ENCODE measurements at places on chromosomes 11 and 22.
A peak's percentile ranks its signal among the peaks of the same experiment; 100 is the strongest.

DNA sequence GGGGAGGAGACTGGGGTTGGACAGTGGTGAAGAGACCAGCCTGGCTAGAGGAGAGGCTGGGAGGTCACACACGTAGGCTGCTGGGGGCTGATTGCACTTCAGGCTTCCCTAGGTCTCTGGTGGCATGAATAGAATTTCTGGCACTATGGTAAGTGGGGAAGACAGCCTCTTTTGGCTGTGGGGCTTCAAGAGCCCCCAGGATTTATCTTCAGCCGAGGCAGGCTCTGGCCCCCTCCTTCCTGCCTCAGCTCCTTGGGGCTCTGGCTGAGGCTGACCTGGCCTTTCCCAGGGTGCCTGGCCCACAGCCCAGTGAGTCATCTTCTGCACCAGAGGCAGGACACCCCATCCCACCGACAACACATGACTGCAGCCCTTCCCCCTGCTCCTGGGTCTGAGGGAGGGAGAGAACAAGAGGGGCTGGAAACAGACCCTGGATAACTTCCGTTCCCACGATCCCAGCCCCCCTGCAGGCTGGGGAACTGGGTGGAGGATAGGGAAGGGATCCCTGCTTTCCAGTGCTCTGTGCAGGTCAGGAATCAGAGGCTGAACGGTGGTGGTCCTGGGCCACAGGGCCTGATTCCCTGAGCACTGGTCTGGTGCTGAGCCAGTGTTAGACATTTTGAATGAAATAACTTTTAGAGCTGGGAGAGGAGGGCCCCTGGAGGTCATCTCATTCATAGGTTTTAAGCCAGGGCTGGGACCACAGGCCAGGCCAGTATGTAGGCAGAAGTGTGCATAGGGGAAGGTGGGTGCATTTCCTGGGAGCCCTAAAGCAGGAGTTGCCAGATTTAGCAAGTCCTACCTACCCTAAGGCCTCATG is 26.5 kb downstream of the ARHGEF17 start:
- DNase-seq: no peak

- DNase-seq: no peak
These were observed 13.6 kb downstream of the DGKZ start for GRCh38 chr11:46360878-46361277.

DNA sequence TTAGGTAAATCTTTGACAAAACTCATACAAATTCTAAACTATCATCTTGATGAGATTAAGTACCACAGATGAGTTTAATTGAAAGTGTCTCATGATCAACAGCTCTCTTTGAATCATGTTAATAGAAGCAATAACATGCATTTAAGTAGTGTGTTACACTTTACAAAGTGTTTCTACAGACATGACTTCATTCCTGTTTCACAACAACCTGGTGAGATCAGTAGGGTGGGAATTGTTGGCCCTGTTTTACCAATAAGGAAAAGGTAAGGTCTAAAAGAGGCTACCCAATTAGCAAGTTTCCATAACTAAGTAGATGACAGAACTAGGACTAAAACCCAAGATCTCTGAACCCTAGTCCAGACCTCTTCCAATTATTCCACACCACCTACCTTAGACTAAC is 12.7 kb upstream of the PRSS23 start:
- DNase-seq: no peak

- no peak for DNase-seq
These were observed 10.2 kb downstream of the PHF5A start for GRCh38 chr22:41458161-41458728.

- no peak for DNase-seq
These were observed 43.8 kb downstream of the CEP164 start for GRCh38 chr11:117371453-117371852.

- no peak for DNase-seq
These were observed 2.9 kb downstream of the OR51V1 start for GRCh38 chr11:5197536-5197935.

DNA sequence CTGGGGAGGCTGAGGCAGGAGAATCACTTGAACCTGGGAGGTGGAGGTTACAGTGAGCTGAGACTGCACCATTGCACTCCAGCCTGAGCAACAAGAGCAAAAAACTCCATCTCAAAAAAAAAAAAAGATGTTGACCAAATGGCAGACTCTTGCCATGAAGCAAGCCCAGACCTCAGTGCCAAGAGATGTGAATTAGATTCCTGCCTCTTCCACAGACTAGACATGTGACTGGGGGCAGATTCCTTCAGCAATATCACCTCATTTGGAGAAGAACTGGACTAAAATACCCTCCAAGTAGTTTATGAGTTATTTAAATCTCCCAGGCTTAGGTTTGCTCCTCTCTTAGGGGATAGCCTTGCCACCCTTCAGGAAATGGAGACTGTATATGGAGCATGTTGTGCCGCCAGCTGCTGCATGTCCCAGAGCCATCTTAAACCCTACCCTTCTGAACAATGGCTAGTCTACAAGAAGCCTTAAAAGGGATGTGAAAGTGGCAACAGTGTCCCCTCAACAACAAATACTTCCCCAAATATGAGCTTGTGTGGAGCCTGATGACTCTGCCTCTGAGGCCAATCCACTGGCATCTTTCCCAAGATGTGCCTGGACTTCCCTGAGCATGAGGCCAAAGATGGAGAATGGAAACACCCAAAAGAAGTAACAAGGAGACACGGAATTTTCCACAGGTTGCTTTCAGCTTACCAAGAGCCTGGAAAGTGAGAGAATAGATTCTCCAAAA is 763 bp upstream of the MS4A7 start:
- DNase-seq: no peak

DNA sequence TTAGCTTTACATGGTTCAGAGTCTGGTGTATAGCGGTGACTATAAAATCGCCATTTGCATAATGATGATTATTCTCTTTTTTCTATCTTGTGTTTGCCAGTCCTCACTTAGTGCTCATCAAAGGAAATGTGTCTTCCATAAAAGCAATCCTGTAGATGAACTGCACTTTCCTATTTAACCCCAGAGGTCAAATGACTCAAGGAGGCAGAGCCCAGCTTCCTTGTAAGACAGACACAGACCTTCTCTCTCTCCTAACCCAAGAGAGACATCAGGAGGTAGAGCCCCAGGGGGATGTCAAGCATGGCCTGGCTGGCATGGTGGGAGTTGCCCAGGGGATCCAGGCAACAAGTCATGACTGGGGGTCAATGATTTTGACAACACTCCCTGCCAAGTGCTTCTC is 46.9 kb upstream of the CRTAM start:
- DNase-seq: no peak

DNA sequence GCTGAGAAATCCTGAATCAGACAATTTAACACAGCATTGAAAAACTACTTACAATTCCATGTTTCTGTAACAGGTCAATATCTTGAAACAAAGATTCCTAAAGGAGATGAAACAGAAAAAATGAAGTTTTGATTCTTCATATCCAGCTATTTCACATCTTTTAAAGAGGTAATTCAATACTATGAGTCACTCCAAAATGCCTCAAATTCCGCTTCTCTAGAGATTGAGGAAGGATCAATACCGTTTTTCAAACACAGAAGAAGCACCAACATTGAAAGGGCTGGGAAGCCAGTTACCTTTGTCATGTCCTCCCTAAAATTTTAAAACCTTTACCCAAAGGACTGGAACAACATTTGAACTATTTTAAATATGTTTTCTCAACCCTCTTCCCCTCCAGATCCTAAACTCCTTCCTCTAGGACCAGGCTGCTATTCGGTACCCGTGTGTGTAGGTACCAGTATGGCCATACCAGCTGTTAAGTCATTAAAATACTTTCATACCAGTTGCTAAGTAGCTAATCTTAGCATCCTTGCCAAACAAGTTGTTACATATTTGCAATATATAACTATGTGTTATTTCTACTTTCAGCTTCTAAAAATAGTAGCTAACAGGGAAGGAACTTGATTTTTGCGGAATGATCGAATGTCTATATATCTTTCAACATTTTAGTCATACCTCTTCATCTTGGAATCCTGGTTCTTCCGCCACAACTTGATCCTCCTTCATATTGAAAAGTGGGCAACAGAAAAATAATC is 2.3 kb downstream of the DMC1 start:
- DNase-seq: no peak

DNA sequence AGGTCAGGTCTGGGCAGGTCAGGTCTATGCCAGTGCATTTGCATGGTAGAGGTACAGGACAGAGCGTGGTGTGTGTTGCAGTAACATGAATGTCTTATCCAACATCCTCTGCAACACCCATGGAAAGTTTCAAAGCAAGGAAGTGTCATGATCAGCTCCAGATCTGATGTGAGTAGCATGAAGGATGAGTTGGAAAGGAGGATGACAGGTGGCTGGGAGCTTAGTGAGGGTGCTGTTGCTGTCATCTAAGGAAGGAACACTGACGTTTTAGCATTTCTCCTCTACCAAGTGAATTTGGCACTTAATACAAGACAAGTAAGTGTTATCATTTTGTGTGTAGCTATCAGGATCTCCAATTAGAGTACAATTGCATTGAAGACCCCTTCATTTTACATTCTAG is 65.1 kb downstream of the GRK3 start:
- no peak for DNase-seq

GRCh38 chr22:49147617-49148175 is 680.0 kb downstream of the BRD1 start:
- no peak for DNase-seq

- DNase-seq: no peak
These were observed 17.8 kb downstream of the SART1 start for GRCh38 chr11:65979261-65979759.

DNA sequence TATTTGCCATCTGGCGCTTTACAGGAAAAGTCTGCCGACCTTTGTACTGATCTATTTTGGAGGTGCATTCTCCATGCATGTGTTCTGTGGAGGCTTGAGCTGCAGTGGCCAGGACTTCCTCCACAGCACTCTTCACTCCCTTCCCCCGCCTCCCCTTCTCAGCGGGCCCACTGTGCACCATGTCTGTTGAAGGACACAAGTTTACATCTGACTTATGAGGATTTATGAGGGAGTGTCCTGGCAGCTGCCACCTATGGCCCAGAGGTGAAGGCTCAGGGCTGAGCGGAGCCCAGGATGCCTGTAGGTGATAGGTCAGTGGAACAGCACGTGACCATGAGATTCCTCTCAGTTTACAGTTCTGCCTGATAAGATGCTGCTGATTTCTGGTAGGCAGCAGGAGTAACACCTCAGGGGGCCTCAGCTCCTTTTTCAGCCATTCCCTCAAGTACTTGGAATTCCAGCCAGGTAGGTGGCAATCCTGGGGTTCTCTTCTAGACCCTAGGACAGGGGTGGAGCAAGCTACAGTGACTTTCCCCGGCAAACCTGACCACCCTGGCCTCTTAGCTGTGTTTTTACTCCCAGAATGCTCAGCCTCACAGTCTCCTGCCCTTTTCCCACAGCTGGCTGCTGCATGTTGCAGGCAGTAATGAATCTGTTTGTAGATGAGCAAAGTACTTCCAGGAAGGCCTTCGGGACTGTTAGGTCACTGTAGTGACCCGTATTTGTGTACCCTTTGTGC is 59.9 kb downstream of the PPFIBP2 start:
- peak; percentile 25 for DNase-seq

GRCh38 chr11:57230791-57231538 is 6.1 kb downstream of the APLNR start:
- DNase-seq: peak; percentile 41

- peak; percentile 95 for DNase-seq
These were observed at the start of gene ATF4 for GRCh38 chr22:39520226-39521105. Gene ATF4, plus strand, starts transcription at chr22:39520562. Its CDS starts 884 bp downstream, at chr22:39521446.

- DNase-seq: peak; percentile 69
These were observed 78.0 kb downstream of the CNTN5 start for GRCh38 chr11:99098751-99099150.

- no peak for DNase-seq
These were observed 100.6 kb upstream of the HSD17B12 start for GRCh38 chr11:43579919-43580276.

DNA sequence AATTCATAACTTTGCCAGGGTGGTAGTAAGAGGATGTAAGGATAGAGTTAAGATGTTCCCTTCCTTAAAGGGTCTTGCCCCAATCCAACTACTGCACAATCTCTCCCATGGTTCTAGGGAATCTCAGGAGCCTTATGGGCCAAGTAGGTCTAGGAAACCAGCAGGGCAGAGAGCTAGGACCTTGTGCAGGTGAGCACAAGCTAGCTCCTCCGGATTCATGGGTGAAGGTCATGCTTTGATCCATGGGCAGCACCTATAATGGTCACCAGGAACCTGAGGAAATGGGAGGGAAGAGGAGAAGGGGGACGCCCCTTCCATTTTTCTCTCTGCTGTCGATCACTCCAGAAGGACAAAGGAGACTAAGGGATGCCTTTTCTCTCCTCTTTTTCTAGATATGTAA is 16.8 kb downstream of the KCNJ11 start:
- no peak for DNase-seq

DNA sequence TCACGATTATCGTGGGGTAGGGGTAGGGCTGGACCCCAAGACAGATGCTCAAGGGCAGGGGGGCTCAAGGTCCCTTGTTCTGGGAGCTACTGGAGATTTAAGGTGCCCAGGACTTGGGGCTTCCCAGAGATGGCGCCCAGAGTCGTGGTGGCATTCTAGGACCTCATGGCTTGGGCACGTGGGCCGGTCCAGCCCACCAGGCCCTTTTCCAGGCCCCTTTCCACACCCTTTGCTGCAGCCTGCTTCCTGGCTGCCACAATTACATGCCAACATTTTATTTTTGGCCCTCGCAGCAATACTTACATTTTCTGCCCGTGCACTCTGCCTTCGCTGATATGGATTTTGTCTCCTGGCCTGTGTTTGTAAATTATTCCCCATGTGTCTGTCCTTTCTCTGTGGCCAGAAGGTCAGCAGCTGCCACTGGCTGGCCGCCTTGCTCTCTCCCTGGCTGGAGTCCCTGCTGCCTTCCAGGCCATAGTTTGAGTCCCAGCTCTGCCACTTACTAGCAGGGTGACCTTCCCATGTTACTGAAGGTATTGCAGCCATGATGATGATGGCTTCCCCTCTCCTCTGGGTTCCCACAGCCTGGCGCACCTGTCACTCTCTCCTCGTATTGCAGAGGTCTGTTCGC is 11.2 kb downstream of the MB start:
- no peak for DNase-seq

DNA sequence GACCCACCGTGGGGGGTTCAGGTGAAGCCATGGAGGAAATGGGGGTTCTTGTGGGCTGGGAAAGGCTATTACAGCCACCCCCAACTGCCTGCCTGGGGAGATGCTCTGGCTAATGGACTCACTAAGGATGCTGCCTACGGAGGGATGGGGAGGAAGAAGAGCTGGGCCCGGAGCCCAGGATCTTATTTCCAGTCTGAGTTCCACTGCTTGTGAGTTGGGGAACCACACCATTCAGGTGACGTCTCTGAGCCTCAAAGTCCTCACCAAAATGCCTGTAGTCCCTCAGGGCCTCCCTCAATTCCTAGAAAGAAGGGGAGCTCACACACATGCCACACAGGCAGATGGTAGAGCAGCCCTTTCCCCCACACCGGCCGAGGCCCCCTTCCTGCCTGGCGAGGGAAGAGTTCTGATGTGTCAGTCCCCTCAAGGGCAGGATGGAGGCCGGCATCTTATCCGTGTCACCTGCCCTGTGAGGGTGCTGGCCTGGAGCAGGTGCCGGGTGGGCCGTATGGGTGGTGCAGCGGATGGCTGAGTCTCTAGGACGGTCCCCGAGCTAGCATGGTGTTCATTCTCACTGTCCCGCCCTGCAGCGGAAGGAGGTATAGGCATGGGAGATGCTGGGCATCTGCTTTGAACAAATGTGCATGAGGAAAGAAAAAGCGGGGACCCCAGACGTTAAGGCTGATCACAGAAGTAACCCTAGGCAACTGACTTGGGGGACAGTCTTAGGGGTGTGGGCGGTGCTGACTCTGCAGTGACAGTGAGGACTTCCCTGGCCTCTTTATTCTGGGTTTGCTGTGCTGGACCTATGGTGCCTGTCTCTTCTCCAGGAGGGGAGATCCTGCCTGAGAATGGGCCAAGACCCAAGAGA is 15.7 kb downstream of the MRGPRF start:
- no peak for DNase-seq

- no peak for DNase-seq
These were observed 13.9 kb downstream of the OTUB1 start for GRCh38 chr11:64000026-64000739.

- no peak for DNase-seq
These were observed 42.0 kb downstream of the CDKN1C start for GRCh38 chr11:2843551-2843950.
